ENCODE measurements at places on chromosomes 1 and 21. TPM values are rescaled to one million over a fixed set of nuclear protein-coding genes. Genes with fewer than 3 reads are reported as not detected.

The NDUFV3 gene
- 20.0 TPM for polyA plus RNA-seq

The PEAR1 gene
- polyA plus RNA-seq: 14.3 TPM

The PTPN14 gene
- polyA plus RNA-seq: 8.8 TPM

The SV2A gene
- 0.45 TPM for polyA plus RNA-seq

The RORC gene
- polyA plus RNA-seq: 0.22 TPM

The RAVER2 gene
- 2.8 TPM for polyA plus RNA-seq

The JTB gene
- polyA plus RNA-seq: 196 TPM

The CTXND2 gene
- polyA plus RNA-seq: not detected

The NEGR1 gene
- 1.6 TPM for polyA plus RNA-seq

The AKT3 gene
- polyA plus RNA-seq: 27.2 TPM
